ENCODE measurements at places on chromosomes 5 and 9.

- no peak for DNase-seq
Measured at GRCh38 chr9:123678038-123678877, 251.7 kb downstream of the DENND1A start.

- no peak for DNase-seq
Measured at GRCh38 chr9:115364991-115365390, 247.0 kb upstream of the TNC start.

GRCh38 chr9:78032730-78033457 lies 1.3 kb upstream of the GNAQ start:
- no peak for DNase-seq

GRCh38 chr5:88924330-88924657 lies 41.3 kb upstream of the MEF2C start:
- no peak for DNase-seq

DNA sequence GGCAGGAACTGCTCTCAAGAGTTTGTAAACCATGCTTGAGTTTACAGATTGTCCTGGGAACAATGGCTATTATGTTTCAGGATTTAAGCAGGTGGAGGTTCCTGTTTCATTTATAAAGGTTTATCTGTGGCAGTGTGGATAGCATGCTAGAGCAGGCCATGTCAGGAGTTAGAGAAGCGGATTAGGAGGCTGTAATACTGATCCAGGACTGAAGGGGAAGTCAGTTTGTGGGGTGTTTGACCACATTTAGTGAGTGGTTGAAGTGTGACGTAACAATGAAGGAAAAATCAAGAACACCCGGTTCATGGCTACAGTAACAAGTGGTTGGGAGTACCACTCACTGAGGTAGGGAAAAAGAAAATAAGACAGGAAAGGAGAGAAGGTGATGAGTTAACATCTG lies 299.0 kb downstream of the TLR4 start:
- DNase-seq: no peak

- DNase-seq: no peak
Measured at GRCh38 chr5:27568811-27569210, 530.4 kb upstream of the CDH9 start.

- DNase-seq: no peak
Measured at GRCh38 chr5:147759441-147759840, 23.1 kb downstream of the JAKMIP2 start.
